ENCODE measurements at places on chromosomes 1 and 21.

DNA sequence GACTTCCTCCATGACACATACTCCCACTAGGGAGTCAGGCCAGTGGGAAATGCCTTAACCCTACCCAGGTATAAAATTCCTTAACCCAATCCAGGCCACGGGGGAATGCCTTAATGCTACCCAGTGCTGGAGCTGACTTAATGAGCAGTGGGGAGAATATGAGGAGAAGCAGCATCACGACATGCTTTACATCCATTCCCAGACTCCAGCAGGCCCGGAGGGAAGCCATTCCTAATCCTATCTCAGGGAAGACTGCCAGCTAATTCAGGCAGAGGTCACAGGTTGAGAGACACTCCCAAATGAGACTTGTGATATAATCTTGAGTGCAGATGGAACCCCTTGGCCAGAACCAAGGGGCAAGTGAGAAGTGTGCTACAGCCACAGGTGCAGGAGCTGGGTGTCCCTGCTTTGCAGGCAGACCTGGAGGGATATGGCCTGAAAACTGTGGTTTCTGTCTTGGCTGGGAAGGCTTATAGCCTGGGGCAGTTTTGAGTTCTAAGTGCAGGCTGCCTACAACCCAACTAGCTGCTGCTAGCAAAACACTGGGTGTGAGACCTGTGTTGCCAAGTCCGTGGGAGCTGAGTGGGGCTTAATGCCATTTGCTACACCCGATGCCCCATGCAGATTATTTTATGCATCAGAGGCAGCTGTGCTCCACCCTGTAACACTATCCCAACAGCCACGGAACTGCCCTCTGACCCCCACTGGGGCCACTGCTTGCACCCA, 45.1 kb upstream of the GUCA2A start:
- no peak for DNase-seq

DNA sequence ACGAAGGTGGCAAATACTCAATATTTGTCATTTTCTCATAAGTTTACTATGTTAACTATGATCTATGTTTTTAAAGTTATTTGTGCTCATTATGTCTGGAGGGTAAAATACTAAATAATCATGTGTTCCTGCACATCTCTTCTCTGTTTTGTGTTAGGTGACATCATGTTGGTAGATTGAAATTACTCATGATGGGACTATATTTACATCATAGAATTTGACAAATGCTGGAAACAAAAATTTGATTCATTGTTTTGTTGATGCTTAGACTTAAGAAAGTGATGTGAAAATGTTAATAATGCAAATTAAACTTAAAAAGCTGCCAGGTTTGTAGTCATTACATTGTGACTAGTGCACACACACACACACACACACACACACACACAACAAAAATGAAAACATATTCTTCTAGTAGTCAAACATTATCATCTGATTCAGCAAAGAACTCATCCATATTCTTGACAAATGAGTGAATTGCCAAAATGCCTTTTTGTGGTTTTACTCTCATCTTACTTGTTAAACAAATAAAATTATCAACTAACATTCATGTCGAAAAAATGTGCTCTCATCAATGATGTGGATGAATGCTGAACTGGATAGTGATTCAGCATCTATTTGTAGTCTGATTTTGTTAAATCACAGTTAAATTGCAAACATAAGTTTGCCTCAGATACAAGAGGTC, 870.7 kb downstream of the BRINP3 start:
- no peak for DNase-seq

- DNase-seq, result no peak
Observed at GRCh38 chr1:231240531-231240882, 505 bp upstream of the GNPAT start.

DNA sequence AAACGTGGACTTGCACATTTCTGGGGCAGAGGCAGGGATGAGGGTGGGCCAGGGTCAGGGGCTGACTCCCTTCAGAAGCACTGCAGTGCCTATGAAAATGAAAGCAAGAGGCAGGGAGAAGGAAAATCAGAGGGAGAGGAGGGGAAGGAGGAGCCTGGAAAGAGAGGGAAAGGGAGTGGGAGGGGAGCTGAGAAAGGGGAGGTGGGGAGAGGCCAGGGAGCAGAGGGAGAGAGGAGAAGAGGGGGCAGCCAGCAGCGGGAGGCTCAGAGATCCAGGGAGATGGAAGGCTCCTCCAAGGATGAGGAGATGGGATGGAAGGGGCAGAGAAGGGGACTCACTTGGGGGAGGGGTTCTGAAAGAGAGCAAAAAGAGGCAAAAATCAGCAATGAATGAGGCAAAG, 96.3 kb upstream of the KLHDC7A start:
- DNase-seq, result no peak

DNA sequence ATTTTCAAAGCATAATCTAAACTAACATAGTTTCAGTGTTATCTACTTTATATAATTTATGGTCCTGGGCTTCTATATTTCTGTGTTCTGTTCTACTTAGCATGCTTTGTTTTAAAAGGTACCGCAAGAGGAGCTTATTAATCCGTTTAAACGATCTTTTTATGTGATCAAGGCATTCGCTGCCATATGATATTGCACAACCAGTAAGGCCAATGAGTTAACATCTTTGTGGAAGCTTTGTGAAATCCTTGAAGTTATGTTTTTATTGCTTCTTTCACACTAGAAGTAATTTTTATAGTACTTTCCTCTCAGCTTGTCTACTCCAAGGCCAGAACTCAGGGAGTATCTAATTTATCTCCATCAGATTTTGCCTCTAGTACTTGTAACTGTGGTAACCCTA, 8.9 kb downstream of the LRRC8C start:
- no peak for DNase-seq

DNA sequence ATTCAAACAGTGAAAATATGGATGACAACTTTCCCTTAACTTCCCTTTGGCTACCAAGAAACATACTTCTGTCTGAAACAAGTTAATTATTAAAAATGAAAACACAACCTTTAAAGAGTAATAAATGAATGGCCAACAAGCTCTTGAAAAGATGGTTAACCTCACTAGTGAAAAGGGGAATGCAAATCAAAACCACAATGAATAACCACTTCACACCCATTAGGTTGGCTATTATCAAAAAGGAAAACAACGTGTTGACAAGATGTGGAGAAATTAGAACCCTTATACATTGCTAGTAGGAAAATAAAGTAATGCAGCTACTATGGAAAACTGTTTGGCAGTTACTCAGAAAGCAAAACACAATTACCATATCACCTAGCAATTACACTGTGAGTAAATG, 14.1 kb downstream of the COP1 start:
- DNase-seq, result peak; percentile 6

GRCh38 chr1:229117664-229118300, 153.1 kb upstream of the RAB4A start:
- no peak for DNase-seq

GRCh38 chr1:154720328-154721297, 112.6 kb upstream of the ADAR start:
- DNase-seq, result no peak

GRCh38 chr1:24105368-24106160, 6.4 kb downstream of the MYOM3 start:
- DNase-seq, result no peak

DNA sequence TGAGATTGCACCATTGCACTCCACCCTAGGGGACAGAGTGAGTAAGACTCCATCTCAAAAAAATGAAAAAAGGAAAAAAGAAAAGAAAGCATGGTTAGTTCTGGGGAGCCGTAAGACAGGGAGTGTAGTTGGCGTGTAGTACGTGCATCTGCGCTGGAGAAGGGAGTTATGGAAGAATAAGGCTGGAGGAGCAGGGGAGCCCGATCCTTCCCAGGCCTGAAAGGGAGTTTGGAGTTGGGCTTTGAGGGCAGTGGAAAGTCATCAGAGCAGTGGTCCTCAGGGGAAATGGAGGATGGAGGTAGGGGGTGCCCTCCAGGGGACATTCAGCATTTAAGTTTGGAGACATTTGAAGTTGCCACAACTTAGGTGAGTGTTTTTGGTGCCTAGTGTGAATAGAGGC, 11.3 kb upstream of the TMEM201 start:
- DNase-seq, result no peak

DNA sequence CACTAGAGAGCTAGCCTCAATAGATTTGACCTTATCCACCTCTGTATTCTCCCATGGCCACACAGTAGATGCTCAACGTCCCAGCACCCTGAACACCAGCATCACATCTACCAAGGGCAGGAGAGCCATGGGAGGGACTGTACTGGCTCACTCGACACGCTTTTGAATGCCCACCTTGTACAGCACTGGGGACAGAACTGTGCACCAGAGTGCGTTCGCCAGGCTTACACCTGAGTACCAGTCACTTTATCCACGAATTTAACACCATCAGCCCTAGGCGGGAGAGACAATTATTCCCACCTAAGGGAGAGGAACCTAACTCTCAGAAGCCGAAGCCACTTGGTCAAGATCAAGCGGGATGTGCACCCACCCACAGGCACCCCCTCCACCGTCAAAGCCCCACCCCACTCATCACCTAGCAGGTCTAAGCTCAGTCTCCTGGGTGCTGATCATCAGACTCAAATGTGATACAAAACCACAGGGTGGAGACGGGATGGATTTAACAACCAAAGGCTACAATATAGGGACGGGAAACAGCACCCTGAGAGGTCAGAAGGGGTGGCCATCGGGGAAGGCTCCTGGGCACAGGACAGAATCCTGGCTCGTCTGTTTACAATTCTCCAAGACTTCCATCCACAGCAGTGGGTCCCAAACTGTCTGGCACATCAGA, 110.5 kb downstream of the GLIS1 start:
- DNase-seq, result no peak

GRCh38 chr1:83802460-83803152, 196.3 kb downstream of the TTLL7 start:
- no peak for DNase-seq

DNA sequence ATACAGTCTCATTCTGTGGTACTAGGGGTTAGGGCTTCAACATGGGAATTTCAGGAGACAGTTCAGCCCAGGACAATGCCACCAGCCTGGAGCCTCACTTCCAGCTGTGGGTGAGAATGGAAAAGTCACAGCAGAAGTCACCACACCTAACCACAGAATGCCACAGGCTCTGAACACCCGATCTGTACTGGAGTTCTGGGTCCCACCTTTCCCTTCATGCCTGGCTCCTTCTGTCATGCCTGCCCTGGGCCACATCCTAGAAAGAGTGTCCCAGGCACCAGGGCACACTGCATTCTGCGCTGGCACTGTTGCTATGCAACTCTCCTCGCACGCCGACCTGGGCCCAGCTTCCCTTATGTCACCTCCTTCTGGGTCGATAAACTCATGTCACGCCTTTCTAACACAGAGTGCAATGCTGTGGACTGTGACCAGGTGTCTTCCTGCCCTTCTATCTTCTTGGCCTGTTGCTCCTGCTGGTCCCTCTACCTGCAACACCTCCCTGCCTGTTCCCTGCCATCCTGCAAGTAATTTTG, 21.2 kb downstream of the RCSD1 start:
- no peak for DNase-seq

DNA sequence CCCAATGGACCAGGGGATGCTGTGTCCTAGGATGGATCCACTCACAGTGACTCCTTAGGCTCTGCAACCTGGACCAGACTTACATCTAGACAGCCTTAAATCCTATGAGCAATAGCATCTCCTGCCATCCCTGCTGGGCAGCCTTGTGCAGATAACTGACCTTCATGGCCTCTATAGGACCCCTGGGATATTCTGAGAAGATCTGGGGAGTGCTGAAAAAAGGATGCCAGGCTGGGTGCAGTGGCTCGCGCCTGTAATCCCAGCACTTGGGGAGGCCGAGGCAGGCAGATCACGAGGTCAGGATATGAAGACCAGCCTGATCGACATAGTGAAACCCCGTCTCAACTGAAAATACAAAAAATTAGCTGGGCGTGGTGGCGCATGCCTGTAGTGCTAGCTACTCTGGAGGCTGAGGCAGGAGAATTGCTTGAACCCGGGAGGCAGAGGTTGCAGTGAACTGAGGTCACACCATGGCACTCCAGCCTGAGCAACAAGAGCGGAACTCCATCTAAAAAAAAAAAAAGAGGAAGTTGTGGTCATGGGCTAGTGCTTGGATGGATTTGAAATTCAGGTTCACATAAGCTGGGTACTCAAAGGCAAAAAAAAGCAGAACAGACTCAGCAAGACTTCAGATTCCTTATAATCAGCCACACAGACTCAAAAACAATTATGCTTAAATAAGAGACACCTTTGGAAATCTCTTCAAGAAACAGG, 10.9 kb upstream of the SH2D1B start:
- DNase-seq, result no peak

DNA sequence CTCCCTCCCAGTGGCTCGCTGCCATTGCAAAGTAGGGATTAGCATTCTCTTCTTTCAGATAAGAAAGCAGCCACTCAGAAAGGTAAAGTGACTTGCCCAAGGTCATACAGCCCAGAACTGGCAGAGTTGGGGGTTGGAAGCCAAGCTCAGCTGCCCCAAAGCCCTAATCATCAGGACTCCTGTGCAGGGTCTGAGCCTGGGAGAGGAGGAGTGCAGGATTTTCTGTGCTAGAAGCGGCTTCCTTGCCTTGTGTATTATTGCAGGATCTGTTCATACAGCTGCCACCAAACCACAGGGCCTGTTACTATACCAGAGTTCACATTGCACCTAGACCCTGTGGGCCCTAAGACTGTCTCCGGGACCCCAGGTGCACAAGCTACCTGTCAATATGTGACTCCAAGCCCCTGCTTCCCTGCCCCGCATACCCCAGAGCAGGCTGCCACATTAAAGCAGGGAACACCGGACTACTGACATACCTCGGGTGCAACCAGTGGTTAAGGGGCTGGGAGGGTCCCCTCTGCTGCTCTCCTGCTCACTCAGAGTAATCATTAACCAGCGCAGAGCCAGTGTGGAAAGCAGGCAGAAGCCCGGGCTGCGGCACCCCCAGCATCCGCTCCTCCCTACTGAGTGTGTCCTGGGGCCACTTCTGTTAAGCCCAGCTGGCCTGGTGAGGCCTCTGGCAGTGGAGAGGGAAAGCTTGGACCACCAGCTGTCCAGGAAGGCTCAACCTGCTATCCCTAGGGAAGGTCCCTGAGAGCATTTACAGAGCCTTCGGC, 15.8 kb downstream of the HSPG2 start:
- no peak for DNase-seq

GRCh38 chr21:14383596-14384180, 742 bp upstream of the HSPA13 start:
- DNase-seq, result peak; percentile 4

DNA sequence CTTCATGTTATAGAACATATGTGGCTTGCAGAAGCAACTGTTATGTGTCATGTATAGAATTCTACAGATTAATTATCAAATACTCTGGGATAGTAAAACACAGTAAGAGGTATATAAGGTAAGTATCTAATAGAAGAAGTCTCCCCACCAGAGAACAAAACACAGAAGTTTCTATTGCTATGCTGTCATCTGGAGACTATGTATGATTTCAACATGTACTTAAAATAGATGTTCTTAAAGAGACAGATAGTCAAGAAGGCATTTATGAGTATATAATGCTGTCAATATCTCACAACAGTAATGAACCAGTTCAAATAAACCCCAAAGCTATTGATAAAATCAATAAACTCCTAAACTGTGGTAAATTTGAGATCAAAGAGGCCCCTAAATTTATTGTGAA, 8.1 kb upstream of the ADCY10 start:
- DNase-seq, result no peak

- DNase-seq, result no peak
Observed at GRCh38 chr21:39052718-39053117, 130.5 kb downstream of the PSMG1 start.

GRCh38 chr1:29958271-29958670, 721.9 kb downstream of the PTPRU start:
- no peak for DNase-seq
